ENCODE measurements at places on chromosomes 7 and 10. TPM values are rescaled to one million over a fixed set of nuclear protein-coding genes. Genes with fewer than 3 reads are reported as not detected.

GRCh38 chr7:86837235-86837634 is 193.5 kb downstream of the GRM3 start:
- DNase-seq: no peak

GRCh38 chr10:11046776-11047160 is 29.1 kb downstream of the CELF2 start:
- DNase-seq: no peak

- DNase-seq: peak; percentile 27
Observed at GRCh38 chr10:122703483-122704448, 4.1 kb upstream of the C10orf120 start.

DNA sequence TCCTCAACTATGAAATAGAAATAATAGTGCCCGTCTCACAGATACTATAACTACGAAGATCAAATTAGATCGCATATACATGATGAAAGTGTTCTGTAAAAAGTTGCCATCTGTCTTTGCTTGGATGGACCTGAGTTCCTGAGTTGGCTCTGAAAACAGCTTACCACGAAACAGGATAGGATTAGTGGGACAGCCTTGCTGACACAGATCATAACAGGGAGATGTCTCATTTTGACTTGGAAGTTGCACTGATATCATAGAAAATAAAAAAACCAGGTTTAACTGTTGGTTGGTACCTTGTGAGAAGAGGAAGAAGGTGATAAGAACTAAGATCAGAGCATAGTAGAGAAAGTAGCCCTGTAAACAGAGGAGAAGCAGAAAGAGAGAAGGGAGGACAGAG is 79.3 kb upstream of the AGBL3 start:
- peak; percentile 27 for DNase-seq

DNA sequence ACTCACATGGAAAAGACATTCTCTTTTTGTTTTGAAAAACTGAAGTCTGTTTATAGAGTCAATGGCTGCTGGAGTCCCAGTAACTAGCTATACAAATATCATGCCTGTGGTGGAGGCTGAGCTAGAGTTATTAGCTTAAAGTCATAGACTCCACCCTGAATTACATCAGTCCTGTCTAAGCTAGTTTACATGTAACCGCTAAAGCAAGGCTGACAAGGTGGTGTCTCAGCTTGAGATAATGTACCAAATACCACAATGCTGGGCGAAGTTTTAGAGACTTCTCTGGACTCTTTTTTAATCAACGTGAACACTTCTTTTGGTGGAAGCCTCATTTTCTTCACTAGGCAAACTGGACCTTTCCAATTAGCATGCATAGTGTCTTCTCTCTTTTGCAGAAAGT is 219.4 kb downstream of the ANK3 start:
- DNase-seq: no peak

DNA sequence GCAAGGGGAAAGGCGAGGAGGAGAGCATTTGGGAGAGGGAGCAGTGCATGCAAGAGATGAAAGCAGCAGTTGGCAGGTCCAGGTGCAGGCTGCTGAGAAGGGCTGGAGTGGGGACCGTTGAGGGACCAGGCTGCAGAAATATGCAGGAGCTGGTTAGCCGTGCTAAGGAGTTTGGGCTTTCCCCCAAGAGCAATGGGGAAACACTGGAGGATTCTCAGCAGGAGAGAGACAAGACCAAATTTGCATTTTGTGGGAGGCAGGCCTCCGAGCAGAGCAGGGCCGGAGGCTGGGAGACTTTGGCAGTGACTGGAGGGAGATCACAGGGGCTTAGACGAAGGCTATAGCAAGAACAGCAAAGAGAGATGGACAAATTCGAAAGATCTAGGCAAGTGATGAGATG is 11.8 kb downstream of the BTBD16 start:
- no peak for DNase-seq

DNA sequence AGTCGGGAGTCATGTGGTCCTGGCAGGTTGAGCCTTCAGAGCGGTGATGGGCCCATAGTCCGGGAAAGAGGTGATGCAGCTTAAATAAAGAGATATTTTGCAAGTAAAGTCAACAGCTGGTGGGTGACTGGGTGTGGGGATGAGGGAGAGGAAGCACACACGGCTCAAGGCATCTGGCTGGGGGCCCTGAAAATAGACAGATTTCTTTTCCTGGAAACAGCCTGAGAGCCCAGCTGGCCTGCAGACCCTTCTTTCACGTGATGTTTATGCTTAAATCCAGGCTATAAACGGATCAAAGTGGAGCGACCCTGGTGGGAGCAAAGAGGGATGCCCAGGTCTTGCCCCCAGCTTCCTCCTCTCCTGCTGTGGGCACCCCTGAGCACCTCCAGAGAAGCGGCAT is 149.1 kb downstream of the TEX36 start:
- no peak for DNase-seq

The EGR2 gene
- total RNA-seq: not detected

The MLXIPL gene
- total RNA-seq: not detected

The TAS2R4 gene
- total RNA-seq: not detected

The ZPBP gene
- total RNA-seq: not detected
